ENCODE measurements at places on chromosomes 11 and 22. TPM values are rescaled to one million over a fixed set of nuclear protein-coding genes. Genes with fewer than 3 reads are reported as not detected.

DNA sequence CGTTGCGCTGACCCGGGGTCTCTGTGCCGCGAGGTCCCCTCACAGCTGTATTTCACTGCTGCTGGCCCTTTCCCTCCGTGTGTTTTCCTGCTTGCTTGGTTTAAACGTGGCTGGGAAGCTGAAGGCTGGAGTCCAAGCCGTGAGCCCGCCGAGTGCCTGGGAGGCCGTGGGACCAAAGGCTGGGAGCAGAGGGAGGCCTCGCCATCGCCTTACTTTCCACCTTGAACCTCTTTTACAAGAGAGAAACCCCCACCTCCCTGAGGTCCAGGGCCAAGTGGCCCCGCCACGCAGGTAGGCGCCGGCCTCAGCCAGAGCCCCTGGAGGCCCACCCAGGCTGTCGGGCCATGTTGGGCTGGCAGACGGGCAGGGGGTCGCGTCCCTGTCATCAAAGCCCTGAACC, 411.6 kb downstream of the TBC1D22A start:
- H3K27me3 ChIP-seq = no peaks in the 10 kb centered on the region
- no peak overlapping the region for H3K27ac ChIP-seq
- no peak overlapping the region for H3K4me3 ChIP-seq
- H3K4me1 ChIP-seq = no peaks in the 10 kb centered on the region
- DNase-seq = no peak

The TECTA gene
- total RNA-seq = 0.20 TPM

The TSPAN18 gene
- 42.3 TPM for total RNA-seq

The OR52E8 gene
- not detected for total RNA-seq

Measured in activated CD4-positive, alpha-beta memory T cell treated with anti-CD3 and anti-CD28 coated beads, Interleukin-2, amount 10 ng/mL, durations not matched to agents 7 days and 5 days (primary cell).